Effector memory CD4-positive, alpha-beta T cell (primary cell): ENCODE measurements at places on chromosomes 16 and 17.

DNA sequence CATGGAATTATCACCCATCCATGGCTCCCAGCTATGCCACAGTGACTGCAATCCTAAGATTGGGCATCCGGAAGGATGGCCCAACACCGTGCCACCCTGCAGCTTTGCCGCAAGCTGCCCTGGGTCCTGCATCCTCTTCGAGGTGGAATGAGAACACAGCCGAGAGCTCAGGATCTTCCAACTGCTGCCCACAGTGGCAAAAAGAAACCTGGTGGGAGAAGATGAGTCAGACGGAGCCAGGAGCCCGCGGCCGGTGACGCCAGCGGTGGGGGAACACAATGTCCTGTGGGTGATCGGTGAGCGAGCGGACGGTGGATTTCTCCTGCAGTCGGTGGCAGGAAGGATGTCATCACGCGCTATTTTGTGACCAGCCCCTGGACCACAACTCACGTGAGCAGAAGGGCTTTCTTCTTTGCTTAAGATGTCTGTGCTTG is 20.1 kb downstream of the CD7 start:
- peak; percentile 86 for DNase-seq

DNA sequence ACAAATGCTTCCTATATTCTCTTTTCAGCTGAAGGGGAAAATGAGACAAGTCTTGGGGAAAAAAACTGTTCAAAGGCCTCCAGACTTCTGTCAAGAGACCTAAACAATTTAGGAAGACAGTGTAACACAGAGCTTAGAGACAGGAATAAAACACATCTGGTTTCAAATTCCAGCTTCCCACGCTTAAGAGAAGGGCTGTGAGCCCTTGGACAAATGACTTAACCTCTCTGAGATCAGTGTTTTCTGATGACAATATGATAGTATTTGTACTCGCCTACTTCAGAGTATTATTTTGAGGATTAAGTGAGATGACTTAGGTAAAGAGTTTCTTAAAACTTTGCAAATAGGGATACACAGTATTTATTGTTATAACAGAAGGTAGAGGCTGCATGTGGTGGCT is 29.5 kb downstream of the SMURF2 start:
- DNase-seq = no peak

DNA sequence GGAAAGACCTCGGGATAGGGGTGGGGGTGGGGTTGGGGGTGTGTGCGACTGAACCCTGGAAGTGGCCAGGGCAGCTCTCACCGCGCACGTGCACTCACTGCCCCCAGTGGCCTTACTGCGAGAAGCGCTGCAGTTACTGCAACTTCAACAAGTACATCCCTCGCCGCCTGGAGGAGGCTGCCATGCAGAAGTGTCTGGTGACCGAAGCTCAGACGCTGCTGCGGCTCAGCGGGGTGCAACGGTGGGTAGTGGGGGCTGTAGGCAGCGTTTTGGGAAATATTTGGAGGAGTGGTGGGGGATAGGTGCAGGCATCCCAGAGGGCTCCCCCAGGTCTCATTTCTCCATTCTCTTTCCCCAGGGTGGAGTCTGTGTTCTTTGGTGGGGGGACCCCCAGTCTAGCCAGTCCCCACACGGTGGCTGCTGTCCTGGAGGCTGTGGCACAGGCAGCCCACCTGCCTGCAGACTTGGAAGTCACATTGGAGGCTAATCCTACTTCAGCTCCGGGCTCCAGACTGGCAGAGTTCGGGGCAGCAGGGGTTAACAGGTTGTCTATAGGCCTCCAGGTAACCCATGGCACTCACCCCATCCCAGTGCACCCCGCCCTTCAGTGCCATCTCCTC is 972 bp downstream of the RSAD1 start:
- peak; percentile 46 for DNase-seq

GRCh38 chr16:1433263-1433560 is 2.3 kb downstream of the PERCC1 start:
- DNase-seq = no peak

- no peak for DNase-seq
Measured at GRCh38 chr17:47254403-47254943, 846 bp downstream of the ITGB3 start.

GRCh38 chr16:1768767-1769401 is 2.5 kb downstream of the NME3 start:
- no peak for DNase-seq

GRCh38 chr16:57606847-57607501 is 21.5 kb upstream of the ADGRG1 start:
- DNase-seq = no peak

GRCh38 chr16:9042964-9043680 is 48.3 kb upstream of the HAPSTR1 start:
- no peak for DNase-seq

DNA sequence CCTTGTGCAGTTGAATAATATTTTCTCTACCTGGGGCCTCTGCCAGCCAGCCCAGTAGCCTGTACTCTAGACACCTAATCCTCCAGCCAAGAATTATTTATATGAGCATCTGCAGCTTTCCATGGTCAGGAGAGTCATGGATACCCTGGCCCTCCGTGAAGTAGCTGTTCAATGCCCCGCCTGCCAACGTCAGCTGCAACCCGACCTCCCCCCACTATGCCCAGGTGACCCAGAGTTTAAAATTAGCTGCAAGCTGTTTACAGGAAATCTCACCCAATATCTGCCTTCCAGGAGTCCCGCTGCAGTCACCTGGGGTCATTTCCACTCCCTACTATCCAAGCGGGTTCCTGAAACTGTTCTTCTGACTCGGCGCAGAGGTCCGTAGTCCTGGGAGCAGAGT is 12.3 kb downstream of the SDR42E2 start:
- DNase-seq = no peak
